ENCODE measurements at places on chromosomes 6 and 20.

GRCh38 chr6:116290799-116291198, 11.1 kb upstream of the TSPYL1 start:
- no peak for DNase-seq

DNA sequence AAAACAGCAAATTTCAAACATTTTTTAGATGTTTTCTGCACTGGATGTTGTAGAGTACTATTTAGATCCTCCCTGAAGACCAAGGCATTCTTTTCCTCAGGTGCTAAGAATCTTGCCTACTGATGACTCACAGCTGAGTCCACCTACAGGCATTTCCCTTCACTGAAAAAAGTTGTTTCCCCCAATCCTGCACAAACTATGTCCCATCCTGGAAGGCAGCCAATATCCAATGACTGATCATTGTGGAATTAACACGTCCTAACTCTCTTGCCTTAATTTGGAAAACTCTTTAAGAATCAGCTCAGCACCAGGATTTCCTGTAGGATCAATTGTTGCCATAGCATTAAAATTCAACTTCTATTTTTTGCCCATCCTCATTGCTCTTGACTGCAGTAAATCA, 268.4 kb upstream of the IRAK1BP1 start:
- peak; percentile 95 for DNase-seq

DNA sequence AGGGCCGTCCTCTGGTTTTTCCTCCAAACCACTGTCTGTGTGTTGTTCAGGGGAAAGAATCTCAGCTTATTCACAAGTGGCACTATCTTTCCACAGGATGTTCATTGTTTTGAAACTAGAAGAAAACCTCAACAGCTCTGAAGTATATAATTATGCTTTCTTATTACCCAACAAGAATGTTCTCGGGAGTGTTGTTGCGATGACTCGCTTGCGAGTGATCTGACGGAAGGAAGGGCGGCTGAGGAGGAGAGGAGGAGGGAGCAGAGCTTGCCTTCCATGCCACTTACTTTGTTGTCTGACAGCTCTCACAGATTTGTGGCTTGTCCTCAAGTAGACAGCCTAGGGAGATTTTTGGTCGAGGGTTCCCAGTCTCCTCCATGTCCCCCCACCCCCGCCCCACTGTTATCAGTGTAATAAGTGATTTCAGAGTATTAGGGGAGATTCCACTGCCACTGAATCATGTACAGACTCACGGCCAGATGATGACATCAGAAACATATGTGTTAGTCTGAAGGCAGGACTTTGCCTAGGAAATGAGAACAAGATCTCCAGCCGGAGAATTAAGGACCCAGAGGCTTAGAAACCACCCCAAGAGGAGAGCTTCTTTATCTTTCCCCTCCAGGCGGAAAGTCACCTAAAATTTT, 80.7 kb upstream of the CCN6 start:
- DNase-seq, result peak; percentile 89

DNA sequence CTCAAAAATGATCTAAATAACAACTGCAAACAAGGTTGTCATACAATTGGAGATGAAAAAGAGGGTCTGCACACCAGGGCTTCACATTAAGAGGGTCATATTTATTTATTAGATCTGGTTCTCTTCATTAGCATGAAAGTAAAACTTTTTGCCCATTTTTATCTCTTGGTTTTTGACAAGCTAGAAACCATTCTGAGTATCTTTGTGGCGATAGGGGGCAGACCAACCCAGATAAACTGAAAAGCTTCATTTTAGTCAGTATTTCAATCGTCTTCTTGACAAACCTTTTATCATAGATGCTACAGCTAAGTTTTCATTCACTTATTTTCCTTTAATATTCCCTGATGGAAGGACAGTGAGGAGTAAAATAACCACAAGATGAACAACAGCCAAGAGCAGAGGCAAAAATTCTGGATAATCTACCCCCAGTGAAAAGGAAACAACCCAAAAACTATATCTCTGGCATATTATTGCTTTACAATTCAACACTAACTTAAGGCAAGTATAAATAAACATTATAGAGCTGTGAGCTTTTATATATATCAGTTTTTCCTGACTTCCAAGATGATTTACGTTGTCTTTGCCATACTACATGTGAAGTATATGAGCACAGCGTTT, 45.2 kb downstream of the THEMIS start:
- no peak for DNase-seq

DNA sequence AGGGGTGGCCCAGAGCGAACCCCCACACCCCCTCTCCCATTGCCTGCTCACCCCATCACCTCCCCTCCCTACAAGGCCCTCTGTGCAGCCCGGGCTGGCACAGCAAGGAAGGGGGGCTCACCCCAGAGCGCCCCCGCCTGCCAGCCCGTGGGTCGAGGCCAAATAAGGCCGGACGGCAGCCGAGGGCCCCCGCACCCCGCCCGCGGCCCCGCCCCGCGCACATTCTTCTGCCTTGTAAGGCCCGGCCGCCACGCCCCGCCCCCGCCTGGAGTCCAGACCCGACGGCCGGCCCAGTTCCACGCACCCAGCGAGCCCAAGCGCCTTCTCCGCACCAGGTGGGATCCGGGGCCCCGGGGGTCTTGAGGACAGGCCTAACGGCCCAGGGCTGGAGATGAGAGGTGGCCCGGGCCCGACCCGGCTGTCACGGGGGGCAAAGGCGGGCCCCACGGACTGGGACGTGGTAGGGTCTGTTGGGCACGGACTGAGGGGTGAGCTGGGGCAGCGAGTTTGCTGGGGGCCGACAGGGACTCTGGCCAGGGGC, at the start of gene MYL9:
Gene MYL9, plus strand, starts transcription at position 293 of the 541 bp plus-strand sequence. CDS start 3,366 bp downstream, outside the sequence.
- DNase-seq, result no peak

Measured in astrocyte of the cerebellum (primary cell).